ENCODE measurements at places on chromosomes 16 and 17.

DNA sequence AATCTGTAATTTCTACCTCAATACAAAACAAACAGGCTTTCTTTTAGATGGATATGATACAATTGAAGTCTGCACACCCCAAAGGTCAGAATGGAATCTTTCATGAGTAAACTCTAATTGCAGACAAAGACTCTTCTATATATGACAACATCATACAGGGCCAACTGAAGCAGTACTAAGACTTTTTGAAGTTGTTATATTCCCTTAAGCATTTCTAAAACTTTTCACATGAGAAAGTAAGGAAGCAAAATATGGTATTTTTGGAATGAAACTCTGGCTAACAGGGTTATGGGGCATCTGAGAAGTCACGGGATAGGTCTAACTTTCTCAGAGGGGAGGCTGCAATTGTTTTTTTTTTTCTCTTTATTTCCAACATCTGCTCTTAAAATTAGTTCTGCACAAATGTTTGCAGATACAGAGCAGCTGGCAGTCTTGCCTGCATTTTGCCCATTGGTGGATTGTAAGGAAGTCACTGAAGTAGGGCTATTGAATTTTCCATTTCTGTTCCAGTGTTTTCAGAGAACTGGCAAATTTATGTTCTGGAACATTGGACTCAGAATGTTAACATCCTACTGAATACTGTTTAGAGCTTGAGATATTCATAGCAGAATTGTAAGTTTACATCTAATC is 59.1 kb downstream of the SSH2 start:
- no peak for DNase-seq

DNA sequence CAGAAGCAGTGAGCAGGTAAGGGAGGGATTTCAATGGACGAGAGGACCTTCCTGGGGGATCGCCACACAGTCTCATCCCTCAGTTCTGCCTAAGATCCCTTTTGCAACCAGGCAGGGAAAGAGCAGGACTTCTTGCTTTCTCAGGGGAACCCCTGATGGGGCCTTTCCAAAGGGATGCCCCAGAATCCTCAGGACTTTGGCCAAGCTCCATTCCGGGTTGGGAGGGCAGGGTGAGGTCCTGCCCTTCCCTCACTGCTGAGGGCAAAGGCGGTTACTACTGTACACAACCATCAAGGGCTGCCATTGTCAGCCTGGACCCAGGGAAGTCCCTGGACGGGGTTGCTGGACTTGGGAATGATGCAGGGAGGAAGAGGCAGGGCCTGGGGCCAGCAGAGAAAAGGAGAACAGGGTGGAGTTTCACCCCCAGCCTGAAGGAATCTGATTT is 9.7 kb downstream of the PRR29 start:
- no peak for DNase-seq

DNA sequence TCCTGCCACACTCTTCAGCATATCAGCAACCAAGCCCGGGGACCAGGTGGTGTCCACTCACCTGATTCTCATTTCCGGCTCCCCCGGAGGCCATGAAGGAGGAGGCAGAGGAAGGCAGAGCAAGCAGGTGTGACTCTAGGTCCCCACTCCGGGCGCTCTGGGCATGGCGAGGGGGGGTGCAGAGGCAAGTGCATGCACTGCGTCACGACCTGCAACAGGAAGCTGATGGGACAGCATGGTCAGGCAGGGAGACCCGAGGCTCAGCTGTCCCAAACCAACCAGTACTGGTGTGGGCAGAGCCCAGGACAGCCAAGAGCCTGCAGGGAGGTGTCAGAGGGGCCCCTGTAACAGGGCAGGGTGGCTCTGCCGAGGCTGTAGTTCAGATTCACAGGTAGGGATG is 2.1 kb upstream of the ENGASE start:
- no peak for DNase-seq

DNA sequence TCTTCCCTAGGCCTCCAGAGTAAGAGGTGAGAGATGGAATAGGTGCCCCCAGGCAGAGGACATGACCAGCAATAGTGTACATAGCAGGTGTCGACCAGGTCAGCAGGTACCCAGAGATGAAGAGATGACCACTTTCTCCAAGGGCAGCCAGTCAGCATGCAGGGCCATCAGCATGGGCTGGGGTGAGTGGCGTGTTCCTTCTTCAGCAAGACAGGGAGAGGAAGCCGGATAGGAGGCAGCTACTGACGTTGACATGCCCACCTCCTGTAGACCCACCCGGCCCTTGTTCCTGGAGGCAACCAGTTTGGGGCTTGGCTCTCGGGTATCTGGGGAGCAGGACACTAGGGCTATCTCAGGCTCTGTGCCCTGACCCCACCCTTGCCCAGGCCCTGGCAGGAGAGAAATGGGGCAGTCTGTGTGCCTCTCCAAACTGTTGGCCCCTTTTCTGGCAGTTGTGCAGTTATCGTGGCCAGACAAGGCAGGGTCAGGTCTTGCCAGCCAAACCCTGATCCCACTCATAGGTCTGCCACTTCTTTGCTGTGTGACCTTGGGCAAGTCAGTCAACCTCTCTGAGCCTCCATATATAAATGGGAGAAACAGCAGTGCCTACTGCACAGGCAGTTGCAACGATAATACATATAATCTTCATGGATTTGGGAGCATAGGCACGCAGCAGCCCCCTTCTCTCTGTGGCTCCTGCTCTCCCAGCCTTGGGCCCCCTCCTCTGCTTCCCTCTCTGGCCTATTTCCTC is 1.4 kb upstream of the NDRG4 start:
- DNase-seq: no peak

- no peak for DNase-seq
These were observed 103.9 kb downstream of the SOCS1 start for GRCh38 chr16:11151885-11152629.

- DNase-seq: peak; percentile 41
These were observed 151.2 kb upstream of the TBX2 start for GRCh38 chr17:61248399-61248798.

Data from astrocyte of the spinal cord (primary cell).